ENCODE measurements at places on chromosomes 1 and 21.

DNA sequence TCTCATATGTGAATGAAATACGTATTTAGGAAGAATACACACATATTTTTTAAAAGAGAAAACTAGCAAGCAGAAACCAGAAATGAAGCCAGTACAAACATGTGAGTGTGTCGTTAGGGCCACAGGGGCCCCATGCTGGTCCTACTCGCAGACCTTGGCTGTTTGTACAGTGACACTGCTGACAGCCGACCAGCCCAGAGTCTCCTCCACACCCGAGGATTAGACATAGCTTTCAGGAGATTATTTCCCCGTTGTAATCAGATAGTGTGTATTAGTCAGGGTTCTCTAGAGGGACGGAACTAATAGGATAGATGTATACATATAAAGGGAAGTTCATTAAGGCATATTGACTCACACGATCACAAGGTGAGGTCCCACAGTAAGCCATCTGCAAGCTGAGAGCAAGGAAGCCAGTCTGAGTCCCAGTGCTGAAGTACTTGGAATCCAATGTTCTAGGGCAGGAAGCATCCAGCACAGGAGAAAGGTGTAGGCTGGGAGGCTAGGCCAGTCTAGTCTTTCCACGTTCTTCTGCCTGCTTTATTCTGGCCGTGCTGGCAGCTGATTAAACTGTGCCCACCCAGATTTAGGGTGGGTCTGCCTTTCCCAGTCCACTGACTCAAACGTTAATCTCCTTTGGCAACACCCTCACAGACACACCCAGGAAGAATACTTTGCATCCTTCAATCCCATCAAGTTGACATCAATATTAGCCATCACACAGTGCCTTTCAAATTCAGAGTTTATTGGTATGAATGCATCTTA, 51.2 kb downstream of the DIP2A start:
- DNase-seq, result no peak

DNA sequence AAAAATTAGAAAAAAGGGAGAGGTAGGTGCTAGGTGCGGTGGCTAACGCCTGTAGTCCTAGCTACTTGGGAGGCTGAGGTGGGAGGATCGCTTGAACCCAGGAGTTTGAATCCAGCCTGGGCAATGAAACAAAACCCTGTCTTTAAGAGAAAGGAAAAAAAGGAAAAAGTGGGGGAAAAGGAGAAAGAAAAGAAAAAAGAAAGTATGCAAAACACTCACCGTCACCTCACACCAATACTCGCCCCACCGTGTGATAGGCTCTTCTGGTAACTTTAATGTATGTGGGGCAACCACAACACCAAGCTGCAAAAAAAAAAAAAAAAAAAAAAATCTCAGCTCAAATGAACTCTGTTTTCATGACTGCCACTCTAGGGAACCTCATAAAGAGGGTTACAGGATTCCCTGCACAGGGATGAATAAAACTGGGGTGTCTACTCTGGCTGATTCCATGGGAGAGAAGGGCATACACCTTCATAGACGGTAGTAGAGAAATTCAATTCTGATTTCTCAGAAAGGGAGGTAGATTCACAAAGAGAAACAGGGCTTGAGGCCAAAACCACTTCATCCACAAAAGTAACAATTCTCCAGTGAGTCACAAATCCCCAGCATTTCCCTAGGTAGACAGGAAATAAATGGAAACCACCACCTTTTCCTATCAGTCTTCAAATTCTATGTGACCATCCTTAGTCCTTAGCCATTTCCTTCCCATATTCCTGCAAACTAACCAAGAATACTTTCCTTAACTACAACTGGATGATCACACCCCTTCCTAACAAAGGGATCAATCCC, 2.5 kb downstream of the MRPL9 start:
- no peak for DNase-seq

DNA sequence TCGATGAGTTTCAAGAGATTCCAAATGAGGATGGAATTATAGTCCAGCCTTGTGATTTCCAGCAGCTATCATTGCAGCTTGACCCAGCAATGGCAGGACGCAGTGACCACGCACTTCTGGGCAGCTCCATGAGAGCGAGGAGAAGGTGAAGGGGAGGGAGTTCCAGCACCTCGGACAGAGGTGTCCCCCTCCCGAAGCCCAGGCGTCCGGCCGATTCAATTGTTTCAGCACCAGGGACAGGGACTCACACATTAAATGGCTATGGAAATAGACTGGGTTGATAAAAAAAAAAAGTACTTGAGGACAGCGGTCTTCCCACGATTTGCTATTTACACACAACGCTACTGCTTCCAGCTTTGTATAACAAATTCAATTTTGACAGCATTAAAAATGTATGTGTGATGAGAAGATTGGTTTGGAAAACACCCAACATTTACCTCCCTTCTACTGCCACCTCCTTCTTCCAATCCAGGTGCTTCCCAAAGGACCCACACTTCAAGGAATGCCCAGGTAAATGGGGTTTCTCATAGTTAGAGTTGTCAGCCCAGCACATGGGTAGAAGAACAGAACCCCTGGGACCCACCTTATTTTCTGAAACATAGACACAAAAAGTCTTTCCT, 71.8 kb downstream of the DISP3 start:
- DNase-seq, result peak; percentile 20

- DNase-seq, result no peak
Observed at GRCh38 chr1:199804526-199804925, 223.0 kb upstream of the NR5A2 start.

GRCh38 chr1:213761845-213762407, 225.8 kb upstream of the PROX1 start:
- DNase-seq, result peak; percentile 27

GRCh38 chr1:64848136-64848535, 103.3 kb downstream of the RAVER2 start:
- DNase-seq, result no peak

Data from activated T-helper 1 cell treated with anti-CD3 and anti-CD28 coated beads, Interleukin-12 subunit alpha, Interleukin-12 subunit beta, Interleukin-2, Interleukin-4 antibody, amounts not matched to agents 30 ng/mL and 10 ng/mL and 1 ng/mL, durations not matched to agents 14 hours and 24 hours and 36 hours (primary cell).